Natural killer cell (primary cell): ENCODE measurements at places on chromosomes 6 and 20. TPM values are rescaled to one million over a fixed set of nuclear protein-coding genes. Genes with fewer than 3 reads are reported as not detected.

DNA sequence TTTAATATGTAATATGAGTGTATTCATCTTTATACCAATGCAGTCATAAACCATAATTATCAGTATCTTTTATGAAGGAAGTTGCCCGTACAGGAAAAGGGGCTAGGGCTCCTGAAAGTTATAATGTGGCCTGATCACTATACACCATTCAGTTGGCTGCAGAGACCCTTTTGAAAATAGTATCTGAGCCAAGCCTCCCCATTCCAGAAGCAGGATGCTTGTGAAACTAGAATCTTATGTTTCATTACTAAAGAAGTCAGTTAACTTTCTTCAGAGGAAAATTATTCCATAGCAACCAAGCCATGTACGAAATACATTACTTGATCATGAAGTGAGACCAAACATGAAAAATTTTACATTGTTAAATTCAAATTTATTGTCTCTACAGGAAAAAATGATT, 251.5 kb upstream of the TCF21 start:
- H3K4me3 ChIP-seq, result no peak overlapping the region
- no peaks in the 10 kb centered on the region for H3K27me3 ChIP-seq
- H3K27ac ChIP-seq, result no peak overlapping the region
- DNase-seq, result no peak

Gene CST5
- total RNA-seq, result not detected

Gene PRKN
- total RNA-seq, result 1.9 TPM

Gene NTSR1
- 0.45 TPM for total RNA-seq
